HL-60 (cell line): ENCODE measurements at places on chromosomes 3 and 15.

DNA sequence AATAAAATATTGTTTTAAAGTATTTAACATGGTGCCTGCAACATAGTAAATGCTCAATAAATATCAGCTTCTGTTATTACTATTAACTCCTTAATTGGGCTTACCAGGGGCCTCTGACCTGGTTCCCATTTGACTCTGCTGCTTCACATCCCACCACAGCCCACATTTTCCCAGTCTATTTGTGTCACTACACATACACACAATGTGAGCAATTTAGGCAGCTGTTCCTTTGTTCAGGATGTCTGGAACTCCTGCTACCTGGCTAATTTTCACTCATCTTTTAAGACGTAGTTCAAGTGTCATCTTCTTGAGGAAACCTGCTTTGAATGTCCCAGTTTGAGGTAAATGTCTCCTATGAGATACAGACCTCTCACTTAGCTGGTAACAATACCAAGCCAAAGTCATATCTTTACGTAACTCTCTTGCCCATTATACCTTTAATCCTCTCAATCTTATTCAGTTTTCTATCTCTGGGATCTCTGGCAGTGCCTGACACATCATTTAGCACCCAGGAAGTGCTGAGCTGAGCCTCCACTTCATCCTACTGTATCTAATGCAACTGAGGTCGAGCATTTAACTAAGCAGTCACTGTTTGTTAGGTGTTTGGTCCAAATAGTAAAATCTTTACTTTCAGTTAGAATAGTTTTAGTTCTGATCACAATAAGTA lies 4.4 kb downstream of the TGFBR2 start:
- no peak for DNase-seq

GRCh38 chr3:124592658-124593441 lies 137.4 kb upstream of the UMPS start:
- no peak for DNase-seq

DNA sequence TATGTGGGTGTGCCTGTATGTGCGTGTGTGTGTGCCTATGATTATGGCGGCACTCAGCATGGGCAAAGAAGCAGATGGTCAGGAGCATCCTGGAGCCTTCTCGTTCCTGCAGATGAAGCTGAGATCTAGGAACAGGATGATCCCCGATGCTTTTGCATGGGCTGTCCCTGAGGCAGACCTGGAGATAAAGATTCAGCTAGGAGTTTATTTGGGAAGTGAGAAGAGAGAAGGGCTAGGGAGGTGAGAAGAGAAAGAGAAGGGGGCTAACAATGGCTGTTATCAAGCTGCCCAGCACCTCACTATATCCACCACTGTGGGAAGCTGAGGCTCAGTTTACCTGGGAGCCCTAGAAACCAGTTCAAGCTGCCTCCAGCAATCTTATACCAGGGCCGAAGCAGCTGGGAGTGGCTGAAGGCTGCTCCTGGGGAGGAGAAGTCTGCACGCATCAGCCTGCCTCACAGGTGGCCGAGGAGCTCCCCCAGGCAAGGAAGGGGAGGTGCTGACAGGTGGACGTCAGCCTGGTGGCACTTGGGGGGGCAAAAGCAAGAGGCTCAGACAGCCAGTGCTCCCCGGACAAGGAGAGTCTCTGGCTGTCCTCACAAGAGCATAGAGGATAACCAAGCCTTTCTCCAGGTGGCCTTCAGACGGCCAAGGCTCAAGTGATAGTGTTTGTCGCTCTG lies 94.0 kb upstream of the IQSEC1 start:
- DNase-seq: no peak

DNA sequence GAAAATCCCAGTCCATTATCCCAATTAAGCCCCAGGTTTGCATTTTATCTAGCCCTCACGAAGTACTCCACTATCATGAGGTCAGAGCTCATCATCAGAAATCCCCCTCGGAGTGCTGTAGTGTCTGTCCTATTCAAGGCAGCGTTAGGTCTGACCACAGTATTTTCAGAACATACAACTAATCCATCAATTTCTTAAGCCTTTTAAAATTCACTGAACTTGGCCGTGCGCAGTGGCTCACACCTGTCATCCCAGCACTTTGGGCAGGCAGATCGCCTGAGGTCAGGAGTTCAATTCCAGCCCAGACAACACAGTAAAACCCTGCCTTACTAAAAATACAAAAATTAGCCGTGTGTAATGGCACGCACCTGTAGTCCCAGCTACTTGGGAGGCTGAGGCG lies 11.9 kb downstream of the VGLL4 start:
- DNase-seq: no peak
